Ovary (tissue), 10 donors: ENCODE measurements at places on chromosomes 1 and 21.

DNA sequence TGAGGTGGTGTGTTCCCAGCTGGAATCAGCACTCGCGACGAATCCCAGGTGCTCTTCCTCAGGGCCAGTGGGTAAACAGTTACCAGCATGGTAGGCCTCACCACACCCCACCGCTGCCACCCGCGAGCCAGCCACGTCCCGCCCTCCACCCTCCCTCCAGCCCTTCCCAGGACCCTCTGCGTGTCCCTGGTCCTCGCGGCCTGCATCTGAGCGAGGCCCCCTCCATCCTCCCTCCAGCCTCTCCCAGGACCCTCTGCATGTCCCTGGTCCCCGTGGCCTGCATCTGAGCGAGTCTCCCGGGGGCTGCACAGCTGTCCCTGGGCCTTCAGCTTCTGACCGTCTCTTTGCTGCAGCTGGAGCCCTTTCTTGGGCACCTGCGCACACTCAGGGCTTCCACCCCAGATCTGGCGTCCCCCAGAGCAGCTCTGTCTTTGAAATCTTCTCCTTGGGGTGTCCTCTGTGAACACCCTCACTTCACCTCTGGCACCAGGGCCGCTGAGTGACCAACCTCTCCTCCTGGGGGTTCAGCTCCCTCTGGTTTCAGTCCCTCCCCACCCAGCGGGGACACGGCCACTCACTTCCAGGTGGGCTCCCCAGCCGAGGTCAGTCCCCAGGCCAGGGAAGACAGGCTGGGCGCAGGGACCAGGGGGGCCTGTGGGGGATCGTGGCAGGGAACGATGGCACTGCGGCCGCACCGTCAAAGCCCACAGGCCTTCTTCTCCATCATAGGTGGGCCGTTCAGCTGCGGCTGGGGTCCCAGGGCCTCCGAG lies 57.8 kb upstream of the COL6A2 start:
- no peaks in the 10 kb centered on the region for H3K27me3 ChIP-seq
- H3K4me3 ChIP-seq, result no peak overlapping the region
- no peak overlapping the region for H3K27ac ChIP-seq
- H3K4me1 ChIP-seq, result peaks cover 15% of the 10 kb centered on the region
- DNase-seq, result peak; percentile 49

GRCh38 chr21:38297871-38298270 lies 41.1 kb downstream of the KCNJ15 start:
- no peaks in the 10 kb centered on the region for H3K36me3 ChIP-seq
- no peak overlapping the region for H3K27ac ChIP-seq
- no peaks in the 10 kb centered on the region for H3K4me1 ChIP-seq

- no peaks in the 10 kb centered on the region for H3K36me3 ChIP-seq
- no peak overlapping the region for H3K4me3 ChIP-seq
- H3K27ac ChIP-seq, result no peak overlapping the region
- DNase-seq, result no peak
- no peaks in the 10 kb centered on the region for H3K27me3 ChIP-seq
These were observed 17.7 kb downstream of the TP73 start for GRCh38 chr1:3669971-3670431.

- no peak overlapping the region for H3K4me3 ChIP-seq
- no peaks in the 10 kb centered on the region for H3K36me3 ChIP-seq
- H3K27ac ChIP-seq, result no peak overlapping the region
- H3K27me3 ChIP-seq, result no peaks in the 10 kb centered on the region
These were observed 235.2 kb downstream of the TRABD2B start for GRCh38 chr1:47761974-47762373.

GRCh38 chr1:96962751-96963211 lies 241.2 kb downstream of the PTBP2 start:
- H3K4me3 ChIP-seq, result no peak overlapping the region
- DNase-seq, result no peak
- H3K27ac ChIP-seq, result no peak overlapping the region
- no peaks in the 10 kb centered on the region for H3K27me3 ChIP-seq
- H3K36me3 ChIP-seq, result no peaks in the 10 kb centered on the region

DNA sequence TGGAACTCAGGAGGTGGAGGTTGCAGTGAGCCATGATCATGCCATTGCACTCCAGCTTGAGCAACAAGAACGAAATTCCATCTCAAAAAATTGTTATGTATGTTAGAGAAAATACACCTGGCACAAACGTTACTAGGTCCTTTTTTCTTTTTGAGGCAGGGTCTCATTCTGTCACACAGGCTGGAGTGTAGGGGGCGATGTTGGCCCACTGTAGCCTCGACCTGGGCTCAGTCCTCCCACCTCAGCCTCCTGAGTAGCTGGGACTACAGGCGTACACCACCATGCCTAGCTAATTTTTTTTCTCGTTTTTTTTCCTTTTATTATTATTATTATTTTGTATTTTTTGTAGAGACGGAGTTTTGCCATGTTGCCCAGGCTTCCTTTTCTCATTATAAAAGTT lies 4.4 kb downstream of the HAX1 start:
- DNase-seq, result no peak
- no peaks in the 10 kb centered on the region for H3K36me3 ChIP-seq
- peaks cover 2% of the 10 kb centered on the region for H3K4me1 ChIP-seq
- no peak overlapping the region for H3K27ac ChIP-seq
- H3K4me3 ChIP-seq, result no peak overlapping the region
- no peaks in the 10 kb centered on the region for H3K27me3 ChIP-seq

DNA sequence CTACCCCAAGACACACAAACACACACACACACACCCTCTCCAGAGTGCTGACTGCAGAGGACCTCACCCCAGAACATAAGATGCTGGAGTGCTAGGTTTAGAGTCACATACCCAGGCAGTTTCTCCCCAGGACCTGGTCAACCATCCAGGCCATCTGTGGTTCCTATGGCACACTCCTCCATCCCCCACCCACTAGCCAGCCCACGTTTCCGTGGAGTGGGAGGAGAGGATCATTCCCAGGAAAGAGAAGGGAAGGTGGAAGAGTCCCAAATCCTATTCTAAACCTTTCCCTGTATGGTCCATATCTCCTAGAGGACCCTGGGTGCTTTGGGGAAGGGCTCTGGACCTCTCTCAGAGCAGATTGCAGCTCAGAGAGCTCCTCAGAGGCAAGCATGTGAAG lies 1.1 kb downstream of the KCNJ9 start:
- no peaks in the 10 kb centered on the region for H3K36me3 ChIP-seq
- DNase-seq, result no peak
- H3K27me3 ChIP-seq, result no peaks in the 10 kb centered on the region

GRCh38 chr1:182952677-182953444 lies at the start of gene SHCBP1L:
TSS of gene SHCBP1L (minus strand) at chr1:182953166. CDS start at chr1:182953133, 33 bp downstream.
- H3K27me3 ChIP-seq, result no peaks in the 10 kb centered on the region
- no peaks in the 10 kb centered on the region for H3K36me3 ChIP-seq
- H3K4me3 ChIP-seq, result no peak within 1 kb of the TSS
- no peak within 1 kb of the TSS for H3K27ac ChIP-seq
- H3K4me1 ChIP-seq, result peaks cover 4% of the 10 kb centered on the region
- no peak for DNase-seq

GRCh38 chr21:28737674-28738419 lies 254.8 kb downstream of the LTN1 start:
- no peaks in the 10 kb centered on the region for H3K27me3 ChIP-seq
- H3K36me3 ChIP-seq, result no peaks in the 10 kb centered on the region
- H3K4me1 ChIP-seq, result peaks cover 2% of the 10 kb centered on the region
- no peak overlapping the region for H3K27ac ChIP-seq
- no peak overlapping the region for H3K4me3 ChIP-seq
- no peak for DNase-seq

DNA sequence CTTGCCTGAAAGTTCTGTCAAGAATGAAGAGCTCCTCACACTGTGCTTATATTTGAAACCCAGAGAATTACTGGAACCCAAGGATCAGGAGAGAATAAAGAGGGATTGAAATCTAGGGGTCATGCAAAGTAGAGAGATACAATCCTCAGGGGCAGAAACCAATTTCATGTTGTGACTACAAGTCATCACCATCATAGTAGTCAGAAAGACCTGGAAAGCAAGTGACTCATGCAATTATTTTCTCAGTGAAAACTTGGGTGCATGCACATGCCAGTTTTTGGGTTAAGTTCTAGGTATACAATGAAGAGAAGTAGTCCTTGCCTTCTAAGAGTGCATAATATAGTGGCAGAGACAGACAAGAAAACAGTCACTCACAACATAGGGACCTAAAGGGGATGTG lies 210.0 kb downstream of the ZC3H11B start:
- no peaks in the 10 kb centered on the region for H3K4me1 ChIP-seq
- no peak overlapping the region for H3K27ac ChIP-seq
- no peak overlapping the region for H3K4me3 ChIP-seq
- H3K36me3 ChIP-seq, result no peaks in the 10 kb centered on the region

GRCh38 chr21:45330075-45330781 lies 42.5 kb upstream of the POFUT2 start:
- no peaks in the 10 kb centered on the region for H3K27me3 ChIP-seq
- DNase-seq, result peak; percentile 68
- H3K36me3 ChIP-seq, result no peaks in the 10 kb centered on the region
- no peak overlapping the region for H3K4me3 ChIP-seq
- no peak overlapping the region for H3K27ac ChIP-seq

DNA sequence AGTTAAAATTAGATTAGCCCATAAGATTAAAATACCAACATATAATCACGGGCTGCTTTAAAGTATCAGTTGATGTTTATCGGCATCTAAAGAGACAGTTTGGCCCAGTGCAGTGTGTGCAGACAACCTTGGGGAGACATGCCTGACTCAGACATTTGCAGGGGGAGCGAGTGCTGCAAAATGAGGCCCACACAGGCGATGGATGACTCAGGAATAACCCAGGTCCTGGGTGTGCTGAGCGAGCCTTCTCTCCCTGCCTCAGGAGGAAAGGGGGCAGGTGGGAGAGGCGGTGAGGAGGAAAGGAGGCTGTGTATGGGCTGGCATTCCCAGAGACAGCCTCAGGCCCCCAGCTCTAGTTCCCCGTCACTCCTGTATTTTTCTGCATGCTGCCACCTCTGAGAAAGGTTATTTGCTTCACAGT lies 9.0 kb downstream of the SLC9A1 start:
- H3K27ac ChIP-seq, result peak overlapping the region; percentile 44
- H3K27me3 ChIP-seq, result no peaks in the 10 kb centered on the region
- H3K4me3 ChIP-seq, result no peak overlapping the region
- peak; percentile 56 for DNase-seq

DNA sequence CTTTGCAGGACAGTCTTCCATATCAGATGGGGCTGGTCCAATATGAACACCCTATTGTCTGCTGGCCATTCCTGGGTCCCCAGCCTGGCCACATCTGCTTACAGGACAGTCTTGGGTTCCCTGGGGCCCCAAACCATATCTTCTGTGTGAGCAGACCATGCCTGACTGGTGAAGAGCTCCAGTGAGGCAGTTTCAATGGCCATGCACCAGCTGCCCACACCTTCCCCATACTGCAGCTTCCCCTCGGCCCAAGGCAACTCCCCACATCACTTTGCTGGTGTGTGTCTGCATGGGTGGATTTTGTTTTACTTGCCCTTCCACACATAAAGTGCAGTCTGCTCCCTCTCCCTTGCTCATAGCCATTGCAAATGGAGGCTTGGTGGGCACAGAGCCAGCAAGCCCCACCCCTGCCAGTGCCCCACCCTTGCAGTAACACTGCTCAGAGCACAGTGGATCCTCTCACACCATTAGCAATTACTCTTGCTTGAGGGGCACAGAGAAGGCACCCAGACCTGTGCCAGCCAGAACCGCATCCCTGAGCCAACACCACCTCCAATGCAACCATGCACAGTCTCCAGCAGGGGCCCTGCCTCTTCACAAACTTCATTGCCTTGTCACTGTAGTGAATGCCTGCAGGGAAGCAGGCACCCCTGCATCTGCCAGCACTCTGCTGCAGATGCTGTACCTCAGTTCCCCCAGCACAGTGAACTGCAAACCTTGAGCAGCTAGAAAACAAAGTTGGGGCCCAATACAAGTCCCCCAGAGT lies 474.5 kb upstream of the BEND5 start:
- DNase-seq, result no peak
- H3K36me3 ChIP-seq, result no peaks in the 10 kb centered on the region
- no peak overlapping the region for H3K4me3 ChIP-seq
- H3K4me1 ChIP-seq, result no peaks in the 10 kb centered on the region
- no peak overlapping the region for H3K27ac ChIP-seq

- H3K4me3 ChIP-seq, result peak within 1 kb of the TSS; percentile 82
- DNase-seq, result peak; percentile 60
- H3K4me1 ChIP-seq, result peaks cover 5% of the 10 kb centered on the region
- no peaks in the 10 kb centered on the region for H3K36me3 ChIP-seq
These were observed at the start of gene SCMH1 for GRCh38 chr1:41241749-41242341. TSS of gene SCMH1 (minus strand) at chr1:41242306. CDS start at chr1:41186133, 56,173 bp downstream.

DNA sequence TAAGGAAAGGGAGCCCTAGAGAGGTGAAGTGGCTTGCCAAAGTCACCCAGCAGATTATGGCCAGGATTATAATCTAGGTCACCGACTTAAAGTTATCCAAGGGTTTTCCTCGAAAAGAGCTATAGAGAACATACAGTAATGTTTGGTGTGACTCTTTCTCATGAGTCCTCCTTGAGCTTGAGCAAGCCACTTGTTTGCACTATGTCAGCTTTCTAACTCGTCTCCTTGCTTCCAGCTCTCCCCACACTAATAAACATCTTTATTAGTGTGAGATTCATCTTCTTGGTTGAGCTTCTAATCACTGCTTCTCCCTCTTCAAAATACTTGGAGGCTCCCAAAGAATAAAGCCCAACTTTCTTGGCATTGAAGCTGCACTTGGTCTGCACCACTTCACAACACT lies 390.0 kb upstream of the USP24 start:
- H3K4me1 ChIP-seq, result peaks cover 9% of the 10 kb centered on the region
- no peak for DNase-seq
- H3K27ac ChIP-seq, result peak overlapping the region; percentile 21
- H3K36me3 ChIP-seq, result no peaks in the 10 kb centered on the region

DNA sequence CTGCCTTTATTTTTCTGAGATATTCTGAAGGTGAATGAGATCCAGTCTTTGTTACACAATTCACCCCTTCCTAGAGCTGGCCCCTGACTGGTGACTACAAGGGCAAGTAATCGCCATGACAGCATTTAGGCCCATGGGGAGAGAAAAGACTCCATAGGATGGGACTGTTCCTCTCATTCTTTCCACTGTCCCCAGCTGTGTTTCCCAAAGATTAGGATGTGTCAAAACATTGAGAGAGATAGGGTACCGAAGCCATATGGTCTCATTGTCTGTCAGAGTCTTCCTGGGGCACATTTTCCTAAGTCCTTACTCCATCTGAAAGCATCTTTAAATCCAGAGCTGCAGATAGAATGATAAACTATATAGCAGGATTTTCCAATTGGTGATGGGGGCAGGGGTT lies 423.5 kb downstream of the OMA1 start:
- no peaks in the 10 kb centered on the region for H3K36me3 ChIP-seq
- no peak overlapping the region for H3K27ac ChIP-seq
- H3K27me3 ChIP-seq, result no peaks in the 10 kb centered on the region
- H3K4me1 ChIP-seq, result no peaks in the 10 kb centered on the region
- no peak overlapping the region for H3K4me3 ChIP-seq
- DNase-seq, result no peak

DNA sequence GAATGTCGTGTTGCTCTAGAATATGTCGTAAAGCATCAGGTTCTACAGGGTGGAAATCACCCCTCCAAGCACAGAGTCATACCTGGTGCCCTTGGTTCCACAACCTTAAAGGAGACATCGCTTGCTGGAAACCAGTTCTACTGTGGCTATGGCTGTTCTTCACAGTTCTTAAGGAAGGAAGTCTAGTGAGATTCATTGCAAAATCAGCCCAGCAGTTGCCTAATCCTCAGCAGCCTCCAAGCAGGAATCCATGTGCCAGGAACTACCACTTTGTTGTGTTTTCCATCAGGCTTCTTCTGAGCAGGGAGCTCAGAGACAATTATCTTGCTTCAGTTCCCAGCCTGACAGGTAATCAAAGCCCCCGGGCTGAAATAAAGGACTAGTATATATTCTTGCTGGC lies 45.0 kb upstream of the SLC35F3 start:
- no peak overlapping the region for H3K27ac ChIP-seq
- no peak overlapping the region for H3K4me3 ChIP-seq
- H3K36me3 ChIP-seq, result no peaks in the 10 kb centered on the region
- no peaks in the 10 kb centered on the region for H3K4me1 ChIP-seq
- no peak for DNase-seq
- H3K27me3 ChIP-seq, result no peaks in the 10 kb centered on the region

- H3K27ac ChIP-seq, result no peak overlapping the region
- H3K4me3 ChIP-seq, result no peak overlapping the region
- H3K4me1 ChIP-seq, result no peaks in the 10 kb centered on the region
- DNase-seq, result no peak
These were observed 211.2 kb downstream of the PTGER3 start for GRCh38 chr1:70836456-70836855.
